CD4-positive, alpha-beta T cell (primary cell): ENCODE measurements at places on chromosomes 12 and 14. TPM values are rescaled to one million over a fixed set of nuclear protein-coding genes. Genes with fewer than 3 reads are reported as not detected.
A peak's percentile ranks its signal among the peaks of the same experiment; 100 is the strongest.

- no peak for DNase-seq
Measured at GRCh38 chr14:25861406-25861805, 736.4 kb downstream of the NOVA1 start.

GRCh38 chr12:61804301-61804700, 455.9 kb upstream of the USP15 start:
- no peak for DNase-seq

GRCh38 chr14:102866982-102867761, 55.3 kb upstream of the AMN start:
- no peak for DNase-seq

- no peak for DNase-seq
Measured at GRCh38 chr14:35374263-35374712, 30.3 kb downstream of the NFKBIA start.

- DNase-seq = no peak
Measured at GRCh38 chr14:54487771-54488170, 1.0 kb downstream of the GMFB start.

- DNase-seq = no peak
Measured at GRCh38 chr12:131197490-131197889, 243.8 kb downstream of the ADGRD1 start.

DNA sequence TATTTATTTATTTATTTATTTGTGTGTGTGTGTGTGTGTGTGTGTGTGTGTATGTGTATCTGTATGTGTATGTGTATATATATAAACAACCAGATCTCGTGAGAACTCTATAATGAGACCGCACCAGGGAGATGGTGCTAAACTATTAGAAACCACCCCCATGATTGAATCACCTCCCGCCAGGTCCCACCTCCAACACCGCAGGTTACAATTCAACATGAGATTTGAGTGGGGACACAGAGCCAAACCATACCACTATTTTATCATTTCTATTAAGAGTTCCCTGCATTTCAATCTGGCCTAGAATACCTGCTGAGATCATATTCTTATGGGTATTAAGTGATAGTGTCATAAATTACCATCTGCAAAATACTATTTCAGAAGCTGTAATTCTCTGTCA, 243.8 kb upstream of the PLEKHG7 start:
- no peak for DNase-seq

DNA sequence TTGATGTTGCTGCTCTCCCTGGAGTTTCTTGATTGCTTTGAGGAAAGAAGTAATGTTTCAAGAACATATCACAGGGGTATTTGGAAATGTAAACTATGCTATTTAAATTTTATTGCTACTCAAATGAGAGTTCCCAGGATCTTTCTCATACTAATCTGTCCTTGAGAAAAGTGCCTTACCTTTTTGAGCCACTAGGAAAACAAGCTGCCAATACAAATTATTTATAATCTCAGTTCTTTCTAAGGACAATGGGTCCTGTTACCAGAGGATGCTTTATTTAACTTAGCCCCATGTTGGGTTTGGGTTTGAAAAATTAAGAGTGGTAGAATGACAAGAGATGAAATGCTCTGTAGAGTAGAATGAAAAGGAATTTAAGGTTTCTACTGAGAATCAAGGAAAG, 258.2 kb upstream of the PRKD1 start:
- no peak for DNase-seq

- DNase-seq = peak; percentile 39
Measured at GRCh38 chr12:118136559-118137003, 657 bp downstream of the PEBP1 start.

DNA sequence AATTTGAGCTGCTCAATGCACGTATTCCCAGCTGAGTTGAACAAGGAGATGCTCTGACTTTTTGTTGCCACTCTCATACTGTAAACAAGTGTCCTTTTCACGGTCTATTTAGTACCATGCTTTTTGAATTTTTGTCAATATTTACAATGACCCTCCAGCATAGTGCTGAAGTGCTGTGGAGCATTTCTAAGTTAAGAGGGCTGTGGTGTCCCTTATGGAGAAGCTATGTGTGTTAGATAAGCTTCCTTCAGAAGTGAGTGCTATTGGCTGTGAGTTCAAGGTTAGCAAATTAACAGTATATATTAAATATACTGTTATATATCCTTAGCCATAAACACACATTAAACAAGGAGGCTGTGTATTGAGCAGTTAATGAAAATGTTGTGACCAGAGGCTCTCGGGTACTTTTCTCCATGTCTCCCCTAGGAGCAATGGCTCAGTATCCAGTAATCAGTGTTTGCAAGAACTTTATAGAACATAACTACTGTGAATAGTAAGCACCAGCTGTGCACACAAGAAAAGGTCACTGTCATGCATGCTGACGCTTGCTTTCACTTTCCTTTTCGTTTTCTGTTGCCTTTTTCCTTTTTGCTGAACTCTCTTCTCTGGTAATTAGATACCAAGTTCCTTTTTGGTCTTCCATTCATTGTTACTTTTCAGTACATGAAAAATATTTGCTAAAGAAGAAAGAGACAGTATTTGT, 187.2 kb upstream of the NEDD1 start:
- no peak for DNase-seq

GRCh38 chr14:100334904-100335303, 11.8 kb downstream of the SLC25A47 start:
- no peak for DNase-seq

GRCh38 chr14:72662214-72662613, 231.7 kb downstream of the DPF3 start:
- DNase-seq = no peak

DNA sequence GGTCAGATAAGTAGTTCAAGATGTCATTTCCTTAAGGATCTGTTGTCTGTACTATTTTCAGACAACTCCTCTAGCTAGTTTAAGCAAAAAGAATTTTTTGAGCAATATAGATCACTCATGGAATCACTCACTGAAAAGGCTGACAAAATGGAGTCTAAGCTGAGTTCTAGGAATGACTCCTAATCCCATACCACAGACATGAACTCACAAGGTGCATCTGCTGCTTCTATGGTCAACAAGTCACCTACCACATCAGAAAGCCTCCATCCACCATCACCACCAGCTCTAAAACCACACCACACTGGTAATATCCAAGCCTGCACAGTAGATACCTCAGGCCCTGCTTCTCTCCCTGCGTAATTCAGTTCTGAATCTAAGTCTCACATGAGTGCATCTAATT, 33.0 kb downstream of the PWP1 start:
- no peak for DNase-seq

DNA sequence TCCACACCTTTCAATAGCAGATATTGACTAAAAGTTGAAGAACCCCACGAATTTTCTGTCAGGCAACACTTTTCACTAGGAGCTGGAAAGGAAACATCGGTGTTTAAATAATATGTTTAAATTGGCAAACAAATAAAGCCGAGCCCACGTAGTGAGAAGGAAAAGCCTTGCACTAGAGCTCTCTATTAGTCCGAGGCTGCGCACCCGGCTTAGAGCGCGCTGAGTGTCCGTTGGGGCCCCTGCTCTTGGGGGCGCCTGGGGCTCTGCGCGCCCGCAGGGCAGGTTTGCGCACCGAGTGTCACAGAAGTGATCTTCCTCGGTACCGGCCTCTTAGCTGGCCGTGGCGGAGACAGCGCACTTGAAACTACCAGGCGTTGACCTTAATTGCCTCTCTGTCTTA, 6.4 kb downstream of the TTC6 start:
- DNase-seq = no peak

DNA sequence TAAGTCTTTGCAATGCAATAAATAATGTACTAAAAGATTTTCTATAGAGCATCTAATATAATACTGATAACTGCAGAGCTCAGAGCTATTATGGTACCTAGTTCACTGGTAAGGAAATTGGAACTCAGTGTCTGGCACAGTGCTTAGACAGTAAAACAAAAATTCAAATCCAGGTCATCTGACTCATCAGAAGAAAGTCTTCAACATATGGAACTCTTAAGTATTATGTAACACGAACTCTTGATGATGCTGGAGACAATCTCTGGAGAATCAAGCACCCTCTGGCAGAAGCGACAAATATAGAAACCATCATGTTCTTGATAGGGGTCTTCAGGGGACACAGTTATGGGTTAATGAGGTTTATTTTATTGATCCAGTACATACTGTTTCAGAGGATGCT, 37.3 kb upstream of the TRHDE start:
- DNase-seq = no peak

DNA sequence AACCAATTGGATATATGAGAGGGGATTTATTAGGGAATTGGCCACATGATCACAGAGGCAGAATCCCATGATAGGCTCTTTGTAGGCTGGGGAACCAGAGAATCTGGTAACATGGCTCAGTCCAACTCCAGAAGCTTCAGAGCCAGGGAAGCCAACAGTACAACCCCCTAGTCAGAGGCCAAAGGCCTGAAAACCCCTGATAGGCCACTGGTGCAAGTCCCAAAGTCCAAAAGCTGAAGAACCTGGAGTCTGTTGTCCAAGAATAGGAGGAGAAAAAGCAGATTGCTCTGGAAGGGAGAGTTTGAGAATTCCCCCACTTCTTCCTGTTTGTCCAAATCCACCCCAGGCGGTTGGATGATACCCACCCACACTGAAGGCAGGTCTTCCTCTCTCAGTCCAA, 8.2 kb upstream of the TROAP start:
- DNase-seq = no peak

DNA sequence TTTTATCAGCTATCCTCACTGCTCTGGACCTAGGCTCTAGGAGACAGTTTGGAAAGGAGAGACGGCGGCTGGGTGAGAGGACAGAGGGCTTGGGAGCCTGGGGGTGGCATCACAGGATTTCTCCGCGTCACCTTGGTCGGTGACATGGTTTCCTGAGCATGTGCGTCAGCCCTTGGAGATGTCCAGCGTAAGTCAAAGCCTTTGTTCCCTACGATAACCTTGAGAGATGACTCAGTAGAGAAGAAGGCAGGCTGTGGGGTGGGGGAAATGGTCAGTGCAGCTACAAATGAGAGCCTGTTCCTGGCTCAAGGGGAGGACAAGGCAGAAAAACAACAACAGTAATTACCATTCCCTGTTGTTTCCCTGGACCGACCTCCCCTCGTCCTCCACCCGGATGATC, 90.2 kb upstream of the TBX3 start:
- DNase-seq = no peak

GRCh38 chr14:82230748-82231147, 697.1 kb upstream of the SEL1L start:
- no peak for DNase-seq

GRCh38 chr14:52885230-52885629, 65.6 kb downstream of the FERMT2 start:
- DNase-seq = no peak

GRCh38 chr14:101554991-101555668, 6.2 kb upstream of the DIO3 start:
- no peak for DNase-seq

GRCh38 chr12:3145033-3145432, 67.9 kb downstream of the TSPAN9 start:
- DNase-seq = no peak

DNA sequence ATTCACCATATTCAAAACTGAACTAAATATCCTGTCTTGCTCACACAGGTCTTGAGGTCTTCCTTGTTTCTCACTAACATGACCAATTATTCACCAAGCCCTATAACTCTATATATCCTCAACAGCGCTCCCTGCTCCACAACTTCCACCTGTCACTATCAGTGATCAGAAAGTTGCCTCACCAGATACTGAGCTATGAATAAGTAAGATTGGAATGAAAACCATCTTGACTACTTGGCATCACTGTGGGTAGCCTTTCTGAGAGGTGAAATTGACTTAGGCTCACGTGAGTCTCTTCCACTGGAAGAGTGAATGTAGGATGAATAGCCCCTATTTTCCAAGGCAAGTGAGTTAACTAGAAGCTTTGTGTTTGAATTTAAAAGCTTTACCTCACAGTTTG, 167.1 kb downstream of the PIK3C2G start:
- no peak for DNase-seq

DNA sequence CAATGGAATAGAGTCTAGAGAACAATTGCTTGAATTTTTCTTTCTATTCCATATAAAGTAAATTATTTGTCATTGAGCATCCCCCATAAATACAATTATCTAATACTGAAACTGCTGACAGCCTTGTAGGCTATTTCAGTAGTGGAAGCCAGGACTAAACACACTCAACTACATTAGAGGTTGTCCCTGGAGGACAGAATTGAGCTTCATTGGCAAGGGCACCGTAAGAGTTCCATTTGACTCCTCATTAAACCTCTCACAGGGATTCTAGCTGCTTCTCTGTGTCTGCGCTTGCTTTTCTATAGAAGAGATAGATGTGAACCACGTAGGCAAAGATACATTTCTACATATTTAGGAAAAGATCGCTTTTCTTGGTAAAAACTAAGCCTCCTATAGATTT, 3.5 kb upstream of the PTPRO start:
- no peak for DNase-seq

GRCh38 chr12:20368651-20369304, 441 bp downstream of the PDE3A start:
- DNase-seq = no peak

- no peak for DNase-seq
Measured at GRCh38 chr12:92471551-92471950, 231.2 kb upstream of the PLEKHG7 start.

- DNase-seq = no peak
Measured at GRCh38 chr12:6334940-6335450, 6.9 kb downstream of the TNFRSF1A start.

The SPTLC2 gene
- total RNA-seq = 14.5 TPM

The EPYC gene
- not detected for total RNA-seq

The HOXC11 gene
- total RNA-seq = not detected

The TSHR gene
- not detected for total RNA-seq

The SMIM41 gene
- total RNA-seq = not detected

The TAS2R8 gene
- not detected for total RNA-seq

The LRP1-AS gene
- total RNA-seq = not detected

The IFNG-AS1 gene
- 0.55 TPM for total RNA-seq

The KLRC3 gene
- not detected for total RNA-seq

The LYZ gene
- total RNA-seq = 72.9 TPM

The ATG2B gene
- 20.2 TPM for total RNA-seq

The SCNN1A gene
- total RNA-seq = 1.1 TPM

The SLC39A2 gene
- not detected for total RNA-seq

The ZCCHC8 gene
- total RNA-seq = 49.4 TPM

The RD3L gene
- not detected for total RNA-seq

The AQP6 gene
- total RNA-seq = not detected
